ENCODE measurements at places on chromosomes 1 and 21.
A peak's percentile ranks its signal among the peaks of the same experiment; 100 is the strongest.

GRCh38 chr1:160544647-160545046 is 21.6 kb upstream of the SLAMF6 start:
- no peak overlapping the region for H3K27ac ChIP-seq
- DNase-seq, result no peak
- H3K4me1 ChIP-seq, result no peaks in the 10 kb centered on the region
- no peak overlapping the region for H3K4me3 ChIP-seq

- H3K27me3 ChIP-seq, result no peaks in the 10 kb centered on the region
- H3K27ac ChIP-seq, result peak overlapping the region; percentile 4
- no peak overlapping the region for H3K4me3 ChIP-seq
- no peak for DNase-seq
- no peaks in the 10 kb centered on the region for H3K4me1 ChIP-seq
These were observed 318.4 kb upstream of the RGS18 start for GRCh38 chr1:191839891-191840290.

GRCh38 chr1:8712413-8713231 is 104.8 kb downstream of the RERE start:
- DNase-seq, result no peak
- no peaks in the 10 kb centered on the region for H3K27me3 ChIP-seq
- peaks cover 18% of the 10 kb centered on the region for H3K4me1 ChIP-seq
- H3K36me3 ChIP-seq, result no peaks in the 10 kb centered on the region

GRCh38 chr1:84582802-84583587 is 8.8 kb upstream of the CTBS start:
- H3K36me3 ChIP-seq, result no peaks in the 10 kb centered on the region
- no peaks in the 10 kb centered on the region for H3K4me1 ChIP-seq

DNA sequence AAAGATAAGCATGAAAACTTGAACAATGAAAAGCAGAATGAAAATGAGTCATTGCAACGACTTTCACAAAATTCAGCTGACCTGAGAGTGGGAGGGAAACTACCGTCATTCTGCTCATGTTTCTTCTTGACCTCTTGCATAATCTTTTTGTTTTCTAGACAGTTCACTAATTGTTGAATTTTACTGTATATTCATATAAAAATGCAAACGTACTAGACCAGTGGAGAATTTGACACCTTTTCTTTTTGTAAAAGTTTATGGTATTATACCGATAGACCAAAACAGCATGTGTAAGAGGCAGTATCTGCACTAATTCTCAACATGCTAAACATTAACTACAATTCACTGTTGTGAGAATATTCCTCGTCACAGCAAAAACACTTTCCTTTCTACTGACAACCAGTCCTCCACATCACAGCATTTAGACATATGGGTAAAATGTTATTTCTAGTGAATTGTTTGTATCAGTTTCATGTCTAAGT is 137.8 kb downstream of the GREM2 start:
- H3K27ac ChIP-seq, result no peak overlapping the region
- H3K36me3 ChIP-seq, result no peaks in the 10 kb centered on the region
- DNase-seq, result no peak
- H3K4me3 ChIP-seq, result no peak overlapping the region

DNA sequence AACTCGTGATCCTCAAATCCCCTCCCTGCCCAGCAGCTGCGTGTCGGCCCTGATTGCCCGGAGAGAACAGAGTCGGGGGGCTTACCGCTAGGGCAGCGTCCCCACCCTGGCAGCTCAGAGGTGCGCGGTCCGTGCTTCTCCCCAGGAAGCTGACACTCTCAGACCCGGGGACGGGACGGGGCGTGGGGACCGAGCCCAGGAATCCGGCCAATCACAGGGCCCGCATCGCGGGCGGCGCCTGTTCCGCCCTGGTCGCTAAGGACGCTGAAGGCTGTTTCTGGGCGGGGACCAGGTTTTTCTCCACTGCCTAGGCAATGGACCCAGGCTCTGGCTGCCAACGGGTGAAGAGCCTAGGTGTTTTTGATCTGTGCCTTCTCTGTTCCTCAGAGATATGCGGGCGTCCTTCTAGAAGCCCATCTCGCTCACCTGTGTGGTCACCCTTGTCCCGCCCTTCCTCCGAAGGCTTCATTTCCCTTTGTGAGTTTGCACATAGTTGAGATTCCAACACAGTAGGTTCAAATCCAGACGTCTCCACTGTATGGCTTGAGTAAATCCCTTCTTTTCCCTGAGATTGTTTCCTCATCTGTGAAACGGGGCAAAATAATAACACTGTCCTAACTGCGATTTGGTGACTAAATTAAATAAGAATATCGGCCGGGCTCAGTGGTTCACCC is at the start of gene C1orf87:
Gene C1orf87, minus strand, starts transcription at position 166 of the 674 bp plus-strand sequence. CDS start 1,127 bp downstream, outside the sequence.
- H3K4me3 ChIP-seq, result no peak within 1 kb of the TSS
- H3K27ac ChIP-seq, result no peak within 1 kb of the TSS
- no peaks in the 10 kb centered on the region for H3K36me3 ChIP-seq
- no peak for DNase-seq
- no peaks in the 10 kb centered on the region for H3K4me1 ChIP-seq

- H3K4me1 ChIP-seq, result no peaks in the 10 kb centered on the region
- H3K36me3 ChIP-seq, result no peaks in the 10 kb centered on the region
- no peak overlapping the region for H3K27ac ChIP-seq
These were observed 68.0 kb upstream of the C1orf105 start for GRCh38 chr1:172352435-172352834.

DNA sequence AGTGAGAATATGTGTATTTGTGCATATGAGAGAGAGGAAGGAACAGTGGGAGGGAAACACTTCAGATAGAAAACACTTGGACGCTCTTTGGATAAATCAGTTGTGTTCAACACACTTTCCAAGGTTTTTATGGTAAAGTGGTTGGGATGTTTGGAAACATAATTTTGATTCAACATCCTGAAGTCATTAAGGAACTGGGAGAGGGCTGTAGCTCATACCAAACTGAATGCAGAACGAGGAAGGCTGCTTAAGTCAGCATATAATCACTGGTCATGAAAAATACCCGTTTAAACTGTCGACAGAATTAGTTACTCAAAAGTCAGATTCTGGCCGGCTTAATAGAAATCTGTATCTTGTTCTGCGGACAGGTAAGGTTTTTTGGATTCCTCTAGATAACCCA is 14.9 kb downstream of the LIX1L start:
- peaks cover 41% of the 10 kb centered on the region for H3K36me3 ChIP-seq
- H3K27ac ChIP-seq, result no peak overlapping the region
- no peaks in the 10 kb centered on the region for H3K27me3 ChIP-seq
- H3K4me3 ChIP-seq, result no peak overlapping the region

DNA sequence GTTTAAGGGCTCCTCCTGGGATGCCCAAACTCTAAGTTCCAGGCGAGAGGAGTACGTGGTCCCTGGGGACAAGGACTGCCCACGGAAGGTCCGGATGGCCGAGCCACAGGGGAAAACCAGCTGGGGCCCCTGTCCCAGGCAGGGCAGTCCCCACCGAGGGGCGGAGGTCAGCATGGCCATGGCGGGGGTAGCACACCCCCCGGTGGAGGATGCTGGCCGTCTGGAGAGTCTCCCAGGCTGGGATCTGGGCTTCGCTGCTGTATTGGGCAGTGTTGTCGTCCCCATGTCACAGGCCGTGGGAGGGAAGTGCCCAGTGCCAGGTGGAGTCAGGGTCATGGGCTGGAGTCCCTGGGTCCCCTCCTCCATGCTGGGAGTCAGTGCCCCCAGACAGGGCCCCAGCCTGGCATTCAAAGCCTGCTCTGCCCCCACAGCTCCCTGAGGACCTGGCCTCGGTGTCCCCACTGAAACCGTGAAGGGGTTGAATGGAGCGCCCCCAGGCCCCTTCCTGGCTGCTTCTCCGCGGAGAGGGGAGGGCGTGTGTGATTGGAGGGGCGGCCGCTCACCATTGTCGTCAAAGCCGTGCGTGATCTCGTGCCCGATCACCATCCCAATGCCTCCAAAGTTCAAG is 6.8 kb downstream of the PRXL2B start:
- H3K4me3 ChIP-seq, result no peak overlapping the region
- DNase-seq, result no peak
- no peak overlapping the region for H3K27ac ChIP-seq
- H3K27me3 ChIP-seq, result peaks cover 14% of the 10 kb centered on the region
- H3K36me3 ChIP-seq, result no peaks in the 10 kb centered on the region
- peaks cover 18% of the 10 kb centered on the region for H3K4me1 ChIP-seq

- no peak overlapping the region for H3K27ac ChIP-seq
- H3K36me3 ChIP-seq, result no peaks in the 10 kb centered on the region
- no peak for DNase-seq
These were observed 1.8 kb downstream of the NHLH2 start for GRCh38 chr1:115839029-115839678.

DNA sequence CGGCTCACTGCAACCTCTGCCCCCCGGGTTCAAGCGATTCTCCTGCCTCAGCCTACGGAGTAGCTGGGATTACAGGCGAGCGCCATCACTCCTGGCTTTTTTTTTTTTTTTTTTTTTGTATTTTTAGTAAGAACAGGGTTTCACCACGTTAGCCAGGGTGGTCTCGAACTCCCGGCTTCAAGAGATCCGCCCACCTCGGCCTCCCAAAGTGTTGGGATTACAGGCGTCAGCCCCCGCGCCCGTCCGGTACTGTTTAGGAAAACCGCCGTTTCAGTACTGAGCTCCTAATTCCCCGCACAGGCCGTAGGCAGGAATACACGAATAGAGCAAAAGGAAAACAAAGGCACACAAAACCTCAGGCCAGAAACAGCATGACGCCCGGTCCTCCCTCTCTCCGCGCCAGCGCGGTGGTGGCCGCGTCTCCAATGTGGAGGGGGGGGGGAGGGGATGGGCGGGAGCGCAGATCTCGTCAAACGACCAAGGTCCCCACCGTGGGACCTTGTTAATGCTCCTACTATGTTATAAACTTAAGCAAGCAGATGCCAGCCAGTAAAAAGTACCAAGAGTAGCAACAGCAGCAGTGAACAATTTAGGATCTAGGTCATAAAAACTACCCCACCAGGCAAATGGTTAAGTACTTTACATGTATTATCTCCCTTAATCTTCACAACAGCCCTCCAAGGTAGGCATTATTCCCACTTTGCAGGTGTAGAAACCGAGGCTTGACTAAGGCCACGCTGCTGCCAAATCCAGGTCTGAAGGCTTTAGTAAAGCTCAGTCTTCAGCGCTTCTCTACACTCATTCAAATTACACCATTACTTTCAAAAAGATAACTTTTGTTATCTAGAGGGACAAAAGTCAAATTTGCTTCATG is 648 bp upstream of the ADAR start:
- DNase-seq, result no peak
- H3K4me1 ChIP-seq, result no peaks in the 10 kb centered on the region
- no peaks in the 10 kb centered on the region for H3K36me3 ChIP-seq
- peak overlapping the region; percentile 90 for H3K27ac ChIP-seq
- H3K4me3 ChIP-seq, result peak overlapping the region; percentile 80

GRCh38 chr1:167051907-167052306 is 38.3 kb downstream of the GPA33 start:
- H3K27me3 ChIP-seq, result no peaks in the 10 kb centered on the region
- DNase-seq, result no peak
- H3K27ac ChIP-seq, result no peak overlapping the region
- H3K4me1 ChIP-seq, result no peaks in the 10 kb centered on the region
- no peaks in the 10 kb centered on the region for H3K36me3 ChIP-seq

GRCh38 chr1:175267716-175268416 is 75.3 kb upstream of the KIAA0040 start:
- peaks cover 3% of the 10 kb centered on the region for H3K4me1 ChIP-seq
- DNase-seq, result peak; percentile 25
- H3K27ac ChIP-seq, result no peak overlapping the region

GRCh38 chr1:182974506-182975191 is 21.7 kb upstream of the SHCBP1L start:
- H3K4me3 ChIP-seq, result no peak overlapping the region
- no peak overlapping the region for H3K27ac ChIP-seq
- DNase-seq, result no peak
- no peaks in the 10 kb centered on the region for H3K27me3 ChIP-seq
- peaks cover 4% of the 10 kb centered on the region for H3K4me1 ChIP-seq

DNA sequence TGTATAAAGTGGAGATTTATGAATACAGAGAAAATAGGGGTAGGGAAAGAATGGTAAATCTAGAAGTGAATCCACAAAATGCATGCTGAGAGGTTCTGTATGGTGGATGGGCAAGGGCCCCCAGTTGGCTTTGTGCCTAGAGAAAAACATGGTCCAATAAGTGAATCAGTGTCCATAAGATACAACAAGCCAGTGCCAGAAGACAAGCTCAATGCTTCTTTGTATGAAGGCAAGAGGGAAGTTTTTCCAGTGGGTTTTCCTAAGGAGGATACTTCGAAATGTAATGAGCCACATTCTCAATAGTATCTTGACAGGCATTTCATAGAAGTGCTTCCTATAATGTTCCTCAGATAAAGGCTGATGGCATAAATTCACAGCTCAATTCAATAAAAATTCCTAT is 169.4 kb upstream of the HMCN1 start:
- no peaks in the 10 kb centered on the region for H3K4me1 ChIP-seq
- no peak for DNase-seq
- H3K4me3 ChIP-seq, result no peak overlapping the region
- no peak overlapping the region for H3K27ac ChIP-seq

Data from tibial nerve (tissue), 4 donors.